ENCODE measurements at places on chromosomes 3 and 15.

DNA sequence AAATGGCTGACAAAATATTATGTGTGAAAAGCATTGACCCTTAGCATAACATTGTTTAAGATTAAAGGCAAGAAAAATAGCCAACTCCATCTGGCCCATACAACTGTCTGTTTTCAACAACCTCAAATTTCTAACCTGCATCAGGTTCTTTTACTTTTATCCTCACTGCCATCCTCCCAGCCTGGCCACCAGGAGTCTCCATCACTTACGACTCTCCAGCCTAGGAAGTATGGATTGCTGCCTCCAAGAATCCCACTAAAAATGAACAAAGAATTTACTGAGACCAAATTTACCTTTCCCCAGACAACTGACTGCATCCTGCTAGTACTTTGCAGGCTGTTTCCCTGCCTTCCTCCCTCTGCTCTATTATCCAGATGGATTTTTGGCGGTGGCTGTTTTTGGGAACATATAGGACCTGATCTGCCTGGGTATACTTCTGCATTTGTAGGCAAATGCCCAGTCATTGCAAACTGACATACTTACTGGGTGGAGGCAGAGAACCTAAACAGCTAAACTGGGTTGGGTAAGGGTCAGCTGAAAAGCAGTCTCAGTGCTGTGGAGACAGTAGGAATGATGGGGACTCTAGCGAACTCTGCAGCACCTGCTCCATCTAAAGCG lies 144.2 kb downstream of the GHSR start:
- no peak for DNase-seq

DNA sequence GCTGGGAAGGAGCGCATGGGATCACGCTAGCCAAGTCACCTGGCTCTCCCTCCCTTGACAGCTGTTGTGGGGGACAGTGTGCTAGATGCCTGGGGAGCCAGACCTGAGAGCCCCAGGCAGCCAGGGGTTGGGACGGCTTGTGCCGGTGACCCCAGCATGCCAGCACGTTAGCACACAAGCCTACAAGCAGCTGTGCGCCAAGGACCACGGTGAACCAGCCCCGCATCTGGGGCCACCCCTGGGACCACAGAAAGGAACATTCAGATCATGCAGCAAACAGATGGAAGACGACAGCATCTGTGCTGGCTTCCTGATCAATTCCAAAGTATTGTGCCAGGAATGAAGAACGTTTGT lies 64.8 kb downstream of the NTRK3 start:
- DNase-seq, result no peak

- no peak for DNase-seq
Observed at GRCh38 chr3:33722191-33722590, 4.1 kb upstream of the CLASP2 start.

- no peak for DNase-seq
Observed at GRCh38 chr3:6228958-6229683, 631.8 kb upstream of the GRM7 start.

Data from nucleus accumbens (tissue), 56 donors.